ENCODE measurements at places on chromosomes 11 and 22. TPM values are rescaled to one million over a fixed set of nuclear protein-coding genes. Genes with fewer than 3 reads are reported as not detected.

Gene HTR3B
- not detected for total RNA-seq

Gene EXPH5
- 140 TPM for total RNA-seq

Gene GLYAT
- not detected for total RNA-seq

Gene KRTAP5-2
- total RNA-seq = 4.6 TPM

Gene DENND6B
- 5.4 TPM for total RNA-seq

Gene SREBF2
- 132 TPM for total RNA-seq

Gene BAIAP2L2
- total RNA-seq = 1.7 TPM

Gene OSBPL5
- total RNA-seq = 75.2 TPM

Gene TNNI2
- total RNA-seq = 35.4 TPM

Gene NAA40
- total RNA-seq = 6.4 TPM

Gene PTPN5
- total RNA-seq = 1.7 TPM

Gene MYBPC3
- total RNA-seq = 0.21 TPM

Gene CHRM1
- 4.9 TPM for total RNA-seq

Gene TMEM191B
- not detected for total RNA-seq

Gene MUC2
- total RNA-seq = 0.16 TPM

Gene APOL6
- total RNA-seq = 4.3 TPM

Gene APOA4
- not detected for total RNA-seq

Gene OR10A2
- not detected for total RNA-seq

Gene C11orf42
- not detected for total RNA-seq

Gene INPP5J
- 2.6 TPM for total RNA-seq

Measured in suprapubic skin (tissue), 4 donors.